ENCODE measurements at places on chromosomes 2 and 18.

DNA sequence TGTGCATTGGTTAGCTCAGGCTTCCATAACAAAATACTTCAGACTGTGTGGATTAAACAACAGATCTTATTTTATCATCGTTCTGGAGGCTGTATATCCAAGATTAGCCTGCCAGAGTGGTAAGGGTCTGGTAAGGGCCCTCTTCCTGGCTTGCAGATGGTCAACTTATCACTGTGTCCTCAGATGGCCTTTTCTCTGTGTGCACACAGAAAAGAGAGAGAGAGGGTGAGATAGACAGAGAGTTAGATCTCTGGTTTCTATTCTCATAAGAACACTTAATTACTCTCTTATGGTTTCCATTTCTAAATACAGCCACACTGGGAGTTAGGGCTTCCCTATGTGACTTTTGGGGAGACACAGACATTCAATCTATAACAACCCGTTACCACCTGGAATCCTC lies 1003.5 kb downstream of the TSN start:
- DNase-seq = peak; percentile 10

DNA sequence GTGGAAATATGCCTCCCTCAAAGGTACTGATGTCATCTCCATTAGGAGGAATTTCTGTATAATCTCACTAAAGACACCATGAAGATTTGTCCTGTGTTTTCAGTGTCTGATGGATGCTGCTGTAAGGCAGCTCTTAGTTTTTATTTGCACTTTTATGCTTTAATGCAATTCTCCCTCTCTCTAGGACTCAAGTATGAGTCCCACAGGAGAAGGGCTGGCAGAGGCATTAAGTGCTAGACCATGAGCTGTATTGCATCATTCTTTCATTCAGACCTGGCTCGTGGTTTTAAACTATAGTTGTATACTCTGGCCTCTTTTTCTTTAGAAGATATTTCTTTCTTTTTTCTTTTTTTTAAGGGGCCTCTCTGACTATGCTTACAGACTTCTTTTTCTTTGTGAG lies 805.6 kb downstream of the DPP10 start:
- DNase-seq = no peak

DNA sequence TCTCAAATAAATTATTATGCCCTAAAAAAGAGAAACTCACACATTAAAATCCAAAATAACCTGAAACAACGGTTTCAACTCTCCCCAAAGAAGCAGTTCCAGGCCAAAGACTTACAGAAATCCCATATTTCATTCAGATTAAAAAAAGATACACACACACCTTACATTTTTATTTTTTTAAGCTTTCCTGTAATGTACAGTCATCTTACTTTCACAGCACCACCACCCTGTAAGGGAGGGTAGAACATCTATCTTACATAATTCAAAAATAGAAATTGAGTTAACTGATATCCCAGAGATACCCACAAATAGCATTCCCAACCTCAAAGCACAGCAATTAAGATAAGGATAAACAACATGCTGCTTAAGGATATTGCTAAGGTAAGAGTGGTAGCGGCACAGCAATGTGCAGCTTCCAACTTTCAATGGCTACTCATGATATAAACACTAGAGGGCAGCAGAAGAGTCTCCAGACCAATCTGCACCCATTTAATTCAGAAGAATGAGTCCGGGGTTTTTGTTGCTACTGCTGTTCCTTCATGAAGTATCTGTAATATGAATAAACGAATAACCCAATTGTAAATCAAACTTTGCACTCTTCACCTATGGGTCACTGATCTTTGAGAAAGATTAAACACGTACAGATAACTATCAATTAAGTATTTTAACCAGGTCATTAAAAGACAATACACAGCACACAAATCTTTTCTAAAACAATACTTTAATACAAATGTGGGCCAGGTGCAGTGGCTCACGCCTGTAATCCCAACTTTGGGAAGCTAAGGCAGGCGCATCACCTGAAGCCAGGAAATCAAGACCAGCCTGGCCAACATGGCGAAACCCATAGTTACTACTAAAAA lies 11.3 kb downstream of the GFPT1 start:
- no peak for DNase-seq

DNA sequence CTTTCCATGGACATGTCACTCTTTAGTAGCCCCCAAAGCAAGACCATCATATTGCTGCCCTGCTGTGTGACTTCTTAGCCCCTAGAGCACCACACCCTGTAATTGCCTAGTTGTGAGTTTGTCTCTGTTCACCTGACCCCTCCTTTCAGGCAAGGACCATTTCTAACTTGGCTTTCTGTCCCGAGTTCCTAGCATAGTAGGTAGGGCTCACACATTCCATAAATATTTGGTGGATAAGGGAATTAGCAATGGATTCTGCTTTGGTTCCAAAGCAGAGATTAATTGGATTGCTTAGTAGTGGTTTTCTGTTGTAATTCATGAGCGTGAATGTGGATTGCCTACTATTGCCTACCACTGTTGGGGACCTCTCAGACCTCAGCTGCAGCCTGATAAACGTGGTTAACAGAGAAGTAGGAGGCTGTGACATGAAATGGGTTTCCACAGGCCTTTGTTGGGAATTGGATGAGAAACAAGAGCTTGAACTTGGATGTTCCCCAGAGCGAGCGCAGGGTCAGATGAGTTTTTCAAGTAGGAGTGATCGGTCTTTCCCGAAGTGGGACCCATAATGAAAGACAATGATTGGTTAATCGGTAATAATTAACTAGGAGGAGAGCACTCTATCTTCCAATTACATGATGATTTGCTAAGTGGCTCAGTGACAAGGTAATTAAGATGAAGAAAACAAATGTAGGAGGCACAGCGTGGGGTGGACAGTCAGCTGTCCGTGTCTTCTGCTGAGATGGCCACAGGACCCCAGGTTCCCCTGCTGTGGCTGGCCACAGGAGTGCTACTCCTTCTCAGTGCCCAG lies 13.4 kb upstream of the UGT1A1 start:
- no peak for DNase-seq

GRCh38 chr2:69652206-69652605 lies 8.7 kb upstream of the AAK1 start:
- DNase-seq = no peak

DNA sequence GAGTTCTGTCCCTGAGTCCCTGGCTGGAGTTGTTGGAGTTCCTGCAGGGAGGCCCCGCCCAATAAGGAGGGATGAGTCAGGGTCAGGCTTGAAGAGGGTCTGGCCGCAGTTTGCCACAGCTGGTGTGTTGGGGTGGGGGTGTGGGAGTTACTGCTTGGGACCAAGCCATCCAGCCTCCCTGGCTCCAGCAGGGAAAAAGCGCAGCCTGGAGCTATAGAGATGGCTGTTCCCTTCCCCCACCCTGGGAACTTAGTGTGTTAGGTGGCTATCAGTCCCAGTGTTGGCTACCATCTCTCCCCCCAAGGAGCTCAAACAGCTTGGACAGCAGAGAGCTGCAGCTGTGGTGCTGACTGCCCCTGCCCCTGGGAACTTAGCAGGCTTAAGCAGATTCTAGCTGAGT lies 13.2 kb upstream of the TANK start:
- DNase-seq = no peak

GRCh38 chr2:240965296-240965904 lies 33.0 kb upstream of the SNED1 start:
- no peak for DNase-seq

GRCh38 chr2:117834992-117835391 lies 20.5 kb downstream of the DDX18 start:
- no peak for DNase-seq

GRCh38 chr2:159963700-159964099 lies 98.7 kb downstream of the PLA2R1 start:
- no peak for DNase-seq

GRCh38 chr2:136334967-136335366 lies 217.0 kb upstream of the CXCR4 start:
- DNase-seq = no peak

GRCh38 chr2:44680424-44680971 lies 261.0 kb upstream of the SIX3 start:
- DNase-seq = peak; percentile 44

- DNase-seq = no peak
Measured at GRCh38 chr18:22547807-22548561, 130.3 kb upstream of the CTAGE1 start.
